ENCODE measurements at places on chromosomes 1 and 21.

DNA sequence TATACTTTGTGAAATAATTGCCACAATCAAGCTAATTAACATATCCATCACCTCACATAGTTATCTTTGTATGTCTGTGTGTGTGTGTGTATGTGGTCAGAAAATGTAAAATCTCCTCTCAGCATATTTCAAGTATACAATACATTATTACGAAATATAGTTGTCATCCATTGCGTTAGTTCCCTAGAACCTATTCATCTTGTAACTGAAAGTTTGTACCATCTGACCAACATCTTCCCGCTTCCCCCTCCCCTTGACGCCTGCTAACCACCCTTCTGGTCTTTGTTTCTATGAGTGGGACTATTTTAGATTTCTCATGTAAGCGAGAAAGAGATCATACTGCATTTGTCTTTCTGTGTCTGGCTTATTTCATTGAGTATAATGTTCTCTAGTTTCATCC, 455.3 kb downstream of the KCNT2 start:
- no peak for DNase-seq

DNA sequence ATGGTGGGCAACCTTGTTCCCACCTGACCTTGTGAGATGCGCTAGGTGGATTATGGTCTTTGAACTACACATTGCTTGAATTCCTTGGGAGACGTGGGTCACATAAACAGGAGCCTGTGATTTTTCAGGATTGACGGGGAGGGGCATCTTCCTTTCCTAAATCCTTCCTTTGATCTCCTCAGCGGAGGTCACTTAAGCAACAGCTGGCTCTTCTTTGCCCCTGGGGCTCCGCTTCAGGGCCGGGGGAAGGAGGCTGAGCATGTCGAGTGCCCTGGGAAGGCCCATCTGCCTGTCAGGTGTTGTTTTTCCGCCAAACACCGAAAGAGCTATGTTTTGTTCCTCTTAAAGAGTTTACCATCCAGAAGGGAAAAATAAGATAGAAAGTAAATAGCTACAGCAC, 40.6 kb downstream of the KIF26B start:
- no peak for DNase-seq

- peak; percentile 65 for DNase-seq
These were observed 30.3 kb upstream of the CBR3 start for GRCh38 chr21:36104317-36105300.

DNA sequence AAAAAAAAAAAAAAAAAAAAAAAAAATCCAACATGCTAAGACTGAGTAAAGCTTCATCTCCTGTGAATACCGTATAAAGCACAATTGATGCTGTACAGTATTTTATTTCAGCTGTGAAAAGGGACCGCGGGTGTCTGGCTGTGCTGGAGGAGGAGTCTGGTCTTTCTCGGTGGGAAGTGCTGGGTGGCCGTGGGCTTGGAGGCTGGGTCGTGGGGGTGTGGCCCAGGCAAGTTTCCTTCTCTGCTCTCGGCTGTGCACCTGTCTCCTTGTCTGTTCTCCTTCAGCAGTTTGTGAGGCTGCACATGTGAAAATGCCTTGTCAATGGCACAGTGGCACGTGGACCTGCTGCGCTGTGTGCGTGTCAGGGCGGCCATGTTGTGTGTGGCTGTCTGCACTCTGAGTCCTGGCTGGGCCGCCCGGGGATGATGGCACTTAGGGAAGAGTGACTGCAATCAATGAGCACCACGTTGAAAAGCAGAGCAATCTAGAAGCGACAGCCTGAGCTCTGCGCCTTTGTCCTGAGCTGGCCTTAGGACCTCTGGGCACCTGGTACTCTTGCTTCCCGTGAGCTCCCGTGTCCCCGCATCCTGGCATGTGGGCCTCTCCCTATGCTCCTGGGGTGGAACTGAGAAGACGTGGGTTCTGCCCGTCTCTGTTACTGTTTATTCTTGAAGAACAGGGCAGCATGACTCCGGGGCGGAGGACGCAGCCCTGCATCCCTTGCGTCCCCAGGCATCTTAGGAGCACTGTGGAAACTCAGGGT, 14.5 kb downstream of the AGPAT3 start:
- no peak for DNase-seq

DNA sequence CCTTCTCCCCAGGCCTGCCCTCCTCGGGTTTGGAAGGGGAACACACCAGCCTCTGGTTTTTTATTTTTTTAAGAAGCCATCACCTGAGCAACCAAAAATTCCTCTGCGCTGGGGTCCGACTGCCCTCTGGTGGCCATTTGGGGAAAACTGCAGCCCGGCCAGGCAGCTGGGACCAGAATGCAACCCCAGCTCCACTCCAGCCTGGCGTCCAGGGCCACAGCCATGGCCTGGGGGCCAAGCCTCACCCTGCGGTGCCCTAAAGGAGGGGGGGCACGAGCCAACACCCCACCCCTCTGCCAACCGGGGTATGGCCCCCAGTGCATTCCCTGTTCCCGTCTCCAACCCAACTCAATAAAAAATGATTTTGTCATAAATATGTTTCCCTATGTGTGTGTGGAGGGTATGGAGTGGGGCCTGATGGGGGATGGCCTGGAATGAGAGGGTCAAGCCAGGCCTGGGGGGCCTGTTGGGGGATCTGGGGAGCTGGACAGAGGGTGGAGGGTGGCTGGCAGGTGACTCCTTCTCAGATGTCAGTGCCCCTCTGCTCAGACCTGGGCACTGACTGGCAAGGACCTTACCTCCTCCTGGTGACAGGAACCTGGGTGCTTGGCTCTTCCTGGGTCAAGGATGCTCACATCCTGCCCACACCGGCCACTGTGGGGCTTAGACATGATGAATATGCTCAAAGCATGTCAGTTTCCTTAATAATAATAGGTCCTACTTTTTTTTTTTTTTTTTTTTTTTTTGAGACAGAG, 3.2 kb downstream of the GPR3 start:
- peak; percentile 84 for DNase-seq

GRCh38 chr21:32328595-32328994, 29.9 kb downstream of the MRAP start:
- no peak for DNase-seq

GRCh38 chr1:116825720-116826438, 71.6 kb downstream of the CD2 start:
- no peak for DNase-seq

- no peak for DNase-seq
These were observed 4.3 kb upstream of the IPO13 start for GRCh38 chr1:43942411-43942810.

- no peak for DNase-seq
These were observed 8.1 kb upstream of the PRELP start for GRCh38 chr1:203467550-203467921.

- DNase-seq = no peak
These were observed 76.5 kb upstream of the WDR26 start for GRCh38 chr1:224510880-224511645.

DNA sequence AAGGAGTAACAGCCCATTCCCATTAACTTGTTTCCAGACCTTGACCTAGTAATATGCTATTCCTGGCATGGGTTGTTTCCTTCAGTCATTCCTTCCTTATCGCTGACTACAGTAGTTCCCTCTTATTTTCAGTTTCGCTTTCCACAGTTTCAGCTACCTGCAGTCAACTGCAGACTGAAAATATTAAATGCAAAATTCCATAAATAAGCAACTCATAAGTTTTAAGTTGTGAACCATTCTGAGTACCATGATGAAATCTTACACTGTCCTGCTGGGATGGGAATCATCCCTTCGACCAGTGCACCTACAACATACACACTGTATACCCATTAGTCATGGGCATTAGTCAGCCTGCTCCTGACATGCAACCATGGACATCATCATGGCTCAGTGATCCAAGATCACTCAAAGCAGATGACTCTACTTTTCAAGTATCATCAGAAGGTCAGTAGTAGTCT, 66.7 kb downstream of the CCDC30 start:
- DNase-seq = no peak

DNA sequence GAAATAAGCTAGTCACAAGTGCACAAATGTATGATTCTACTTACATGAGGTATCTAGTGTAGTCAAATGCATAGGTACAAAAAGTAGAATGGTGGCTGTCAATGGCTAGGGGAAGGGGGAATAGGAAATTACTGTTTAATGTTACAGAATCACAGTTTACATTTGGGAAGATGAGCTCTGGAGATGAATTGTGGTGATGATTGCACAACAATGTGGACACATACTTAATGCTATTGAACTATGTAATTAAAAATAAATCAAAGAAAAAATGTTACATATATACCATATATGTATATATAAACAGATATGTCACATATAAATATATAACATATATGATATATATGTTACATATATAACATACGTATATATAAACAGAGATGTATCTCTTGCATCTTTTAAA, 39.4 kb downstream of the VAV3 start:
- DNase-seq = no peak

- no peak for DNase-seq
These were observed 23.8 kb downstream of the WNT3A start for GRCh38 chr1:228030451-228031201.

GRCh38 chr1:163137556-163138265, 65.0 kb downstream of the RGS5 start:
- no peak for DNase-seq

DNA sequence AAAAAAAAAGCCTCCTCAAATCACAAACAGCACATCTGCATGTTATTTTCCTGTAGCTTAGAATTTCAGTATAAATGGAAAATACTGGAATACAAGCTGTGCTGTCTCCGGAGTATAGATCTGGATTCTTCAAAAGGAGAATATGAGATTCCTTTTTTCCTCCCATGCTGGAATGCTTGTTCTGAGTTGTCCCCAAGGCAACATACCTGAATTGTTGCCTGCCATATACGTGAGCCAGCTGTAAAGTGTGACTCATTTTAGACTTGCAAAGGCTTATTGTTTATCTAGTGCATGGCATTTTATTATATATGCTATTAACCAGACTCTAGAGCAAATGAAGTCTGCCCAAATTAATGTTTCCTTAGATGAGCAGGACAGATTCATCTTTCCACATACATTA, 95.0 kb upstream of the C1orf105 start:
- no peak for DNase-seq

- DNase-seq = peak; percentile 81
These were observed 1.1 kb upstream of the ESPN start for GRCh38 chr1:6423321-6423999.

- DNase-seq = no peak
These were observed 39.5 kb upstream of the C1orf87 start for GRCh38 chr1:60113028-60113427.
